ENCODE measurements at places on chromosomes 1 and 21.

DNA sequence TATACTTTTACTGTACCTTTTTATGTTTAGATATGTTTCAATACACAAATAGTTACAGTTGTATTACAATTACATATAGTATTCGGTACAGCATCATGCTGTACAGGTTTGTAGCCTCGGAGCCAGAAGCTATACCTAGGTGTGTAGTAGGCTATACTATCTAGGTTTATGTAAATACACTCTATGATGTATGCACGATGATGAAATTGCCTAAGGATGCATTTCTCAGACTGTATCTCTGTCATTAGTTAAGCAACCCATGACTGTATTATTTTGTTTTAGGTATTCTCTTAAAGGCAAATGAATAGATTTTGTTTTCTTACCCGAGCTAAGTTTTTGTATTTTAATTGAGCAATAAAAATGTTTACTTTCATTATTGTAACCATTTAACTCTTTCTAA, 56.4 kb downstream of the SPATA17 start:
- no peak for DNase-seq

GRCh38 chr1:32703479-32704291, 1.1 kb upstream of the SYNC start:
- no peak for DNase-seq

DNA sequence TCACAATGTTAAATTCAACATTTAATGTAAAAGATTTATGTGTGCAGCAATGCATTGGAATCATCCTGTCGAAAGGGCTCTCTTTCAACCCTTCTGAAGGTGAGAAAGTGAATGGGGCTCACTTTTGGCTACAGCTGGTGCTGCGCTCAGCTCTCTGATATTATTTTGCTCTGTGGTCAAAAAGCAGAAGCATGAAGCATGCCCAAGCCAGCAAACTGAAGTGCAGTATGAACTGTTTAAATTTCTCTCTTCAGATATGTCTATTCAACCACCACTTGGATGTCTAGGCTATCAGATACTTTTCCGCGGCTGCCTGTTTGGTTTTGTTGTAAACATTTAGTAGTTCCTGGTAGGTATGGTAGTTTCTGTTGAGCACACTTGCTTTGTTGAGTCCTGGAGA, 216.9 kb upstream of the TMPRSS15 start:
- DNase-seq, result no peak

DNA sequence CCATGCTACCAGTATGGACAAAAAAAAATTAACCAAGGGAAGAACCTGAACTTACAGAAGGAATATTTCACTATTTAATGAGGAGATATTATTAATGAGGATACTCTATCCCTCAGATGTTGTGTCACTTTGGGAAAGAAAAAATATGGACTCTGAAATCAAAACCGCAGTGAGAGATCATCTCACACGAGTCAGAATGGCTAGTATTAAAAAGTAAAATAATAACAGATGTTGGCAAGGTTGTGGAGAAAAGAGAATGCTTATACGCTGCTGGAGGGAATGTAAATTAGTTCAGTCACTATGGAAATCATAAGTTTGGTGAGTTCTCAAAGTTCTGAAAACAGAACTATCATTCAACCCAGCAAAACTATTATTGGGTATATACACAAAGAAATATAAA, 30.9 kb downstream of the TNFSF4 start:
- no peak for DNase-seq

GRCh38 chr1:48228156-48228555, 5.6 kb downstream of the SLC5A9 start:
- DNase-seq, result no peak

DNA sequence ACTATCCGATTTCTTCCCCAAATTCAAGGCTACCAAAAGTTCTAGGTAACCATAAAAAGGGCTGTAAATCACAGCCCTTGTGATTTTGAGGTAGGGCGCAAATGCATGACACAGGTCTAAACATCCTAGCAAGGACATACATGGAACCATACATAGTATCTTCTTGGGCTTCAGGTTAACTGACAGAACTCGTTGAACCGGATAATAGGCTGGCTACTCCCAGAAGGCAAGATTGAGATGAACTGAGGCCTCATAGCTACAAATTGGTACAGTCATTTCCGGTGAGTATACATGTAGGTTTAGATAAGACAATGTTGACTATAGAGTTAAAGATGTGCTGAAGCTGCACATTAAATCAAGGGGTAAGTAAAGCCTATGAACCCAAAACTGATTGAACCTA, 27.3 kb upstream of the TP53BP2 start:
- DNase-seq, result no peak

- no peak for DNase-seq
Measured at GRCh38 chr1:157407917-157408525, 144.3 kb downstream of the FCRL5 start.

GRCh38 chr1:209309198-209309597, 274.3 kb upstream of the CAMK1G start:
- no peak for DNase-seq
